Esophagus muscularis mucosa (tissue), 4 donors: ENCODE measurements at places on chromosomes 3 and 15. TPM values are rescaled to one million over a fixed set of nuclear protein-coding genes. Genes with fewer than 3 reads are reported as not detected.

DNA sequence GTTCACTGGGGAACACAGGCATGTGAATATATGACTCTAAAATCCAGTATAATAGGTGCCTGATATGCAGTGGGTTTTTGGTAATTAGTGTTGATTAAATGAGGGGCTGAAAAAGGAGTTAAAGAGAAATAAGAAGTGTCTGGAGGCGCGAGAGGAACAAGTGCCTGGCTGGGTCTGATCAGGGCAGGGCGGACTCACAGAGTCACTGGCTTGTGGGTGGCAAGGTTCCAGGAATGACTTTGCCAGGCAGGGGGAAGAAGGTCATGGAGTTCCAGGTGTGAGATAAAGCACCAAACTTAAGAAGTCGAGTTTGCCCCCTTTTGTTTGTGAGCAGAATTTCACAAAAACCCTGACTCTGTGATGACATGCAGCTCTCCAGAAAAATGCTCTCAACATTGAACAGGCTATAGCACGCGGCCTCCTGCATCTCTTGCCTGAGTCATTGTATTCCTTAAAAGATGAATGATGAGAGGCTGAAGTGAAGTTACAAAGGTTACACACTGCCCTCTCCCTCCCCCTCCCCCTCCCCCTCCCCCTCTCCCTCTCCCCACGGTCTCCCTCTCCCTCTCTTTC lies 63.0 kb upstream of the LMCD1 start:
- peaks cover 19% of the 10 kb centered on the region for H3K4me1 ChIP-seq
- no peak overlapping the region for H3K27ac ChIP-seq
- H3K4me3 ChIP-seq: no peak overlapping the region
- H3K27me3 ChIP-seq: no peaks in the 10 kb centered on the region
- no peak for DNase-seq

DNA sequence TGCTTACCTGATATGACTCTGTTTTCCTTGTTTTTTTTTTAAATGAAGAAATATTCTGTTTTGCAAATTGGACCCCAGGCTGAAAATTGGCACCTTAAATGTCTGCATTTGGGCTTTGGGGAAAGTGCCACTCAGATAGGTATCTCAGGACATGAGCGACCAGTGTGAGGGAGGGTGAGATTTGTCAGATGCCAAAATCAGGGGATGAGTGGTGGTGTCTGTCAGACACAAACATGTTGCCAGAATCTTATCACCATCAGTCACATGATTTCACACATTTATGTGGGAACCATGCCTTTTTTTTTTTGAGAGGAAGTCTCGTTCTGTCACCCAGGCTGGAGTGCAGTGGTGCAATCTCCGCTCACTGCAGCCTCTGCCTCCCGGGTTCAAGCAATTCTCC lies 75.6 kb upstream of the OSBPL11 start:
- peaks cover 4% of the 10 kb centered on the region for H3K4me1 ChIP-seq
- no peak overlapping the region for H3K4me3 ChIP-seq
- no peaks in the 10 kb centered on the region for H3K27me3 ChIP-seq
- DNase-seq: no peak
- H3K36me3 ChIP-seq: no peaks in the 10 kb centered on the region

GRCh38 chr3:40627095-40627494 lies 102.3 kb downstream of the ZNF621 start:
- no peaks in the 10 kb centered on the region for H3K4me1 ChIP-seq
- no peaks in the 10 kb centered on the region for H3K27me3 ChIP-seq
- DNase-seq: no peak

DNA sequence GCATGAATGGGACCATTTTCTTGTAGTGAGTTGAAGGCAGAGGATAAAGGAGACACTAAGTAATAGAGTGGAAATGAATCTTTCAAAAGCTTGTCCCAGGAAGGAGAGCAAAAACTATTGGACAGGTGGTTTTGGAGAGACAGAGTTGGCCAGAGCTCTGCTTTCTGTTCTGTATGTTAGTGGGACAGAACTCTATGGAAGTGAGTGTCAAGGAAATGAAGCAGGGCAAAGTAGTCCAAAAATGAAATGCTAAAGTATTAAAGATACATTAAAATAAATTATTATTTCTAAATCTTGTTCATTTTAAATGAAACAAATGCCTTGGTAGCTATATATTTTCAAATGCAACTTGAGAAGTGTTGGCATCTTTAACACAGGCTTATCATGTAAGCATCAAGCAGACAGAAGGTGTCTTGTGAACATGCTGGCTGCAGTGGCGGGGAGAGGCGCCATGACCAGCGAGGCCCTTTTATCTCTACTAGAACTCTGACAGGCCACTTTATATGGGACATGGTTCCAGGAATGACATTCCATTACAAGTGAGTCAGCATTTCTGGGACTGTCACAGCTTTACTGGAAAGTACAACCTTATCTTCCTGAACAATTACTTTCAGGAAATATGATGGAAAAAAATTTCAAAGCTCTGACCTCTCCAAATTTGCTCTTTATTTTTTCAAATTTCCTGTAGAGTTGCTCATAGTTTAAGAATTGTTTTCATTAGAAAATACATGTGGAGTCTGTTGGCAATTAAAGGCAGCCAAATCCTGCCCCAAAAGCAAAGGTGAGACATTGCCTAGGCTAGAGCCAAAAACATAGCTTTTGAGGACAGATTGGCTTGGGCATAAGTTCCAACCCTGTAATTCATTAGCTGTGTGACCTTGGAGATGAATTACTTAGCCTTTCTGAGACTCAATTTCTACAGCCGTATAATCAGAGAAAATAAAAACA lies 106.5 kb downstream of the ECT2 start:
- no peak for DNase-seq
- no peaks in the 10 kb centered on the region for H3K36me3 ChIP-seq
- H3K27me3 ChIP-seq: no peaks in the 10 kb centered on the region
- no peaks in the 10 kb centered on the region for H3K4me1 ChIP-seq
- no peak overlapping the region for H3K4me3 ChIP-seq

DNA sequence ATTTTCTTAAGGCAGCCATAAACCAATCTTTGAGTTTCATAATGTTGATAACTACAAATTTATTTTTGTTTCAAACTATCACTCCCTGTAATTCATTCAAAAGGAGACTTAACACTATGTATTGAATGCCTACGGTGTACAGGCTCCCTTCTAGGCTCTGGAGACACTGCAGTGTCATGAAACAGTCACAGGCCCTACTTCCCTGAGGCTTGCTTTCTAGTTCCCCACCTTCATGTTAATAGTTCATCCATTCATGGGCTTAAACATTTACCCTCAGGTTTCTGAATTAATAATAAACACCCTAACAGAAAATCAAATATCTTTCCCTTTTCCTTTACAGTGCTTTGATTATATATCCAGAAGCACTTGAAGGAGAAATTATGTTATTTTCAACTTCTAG lies 168.7 kb downstream of the CHL1 start:
- H3K36me3 ChIP-seq: no peaks in the 10 kb centered on the region
- H3K4me1 ChIP-seq: no peaks in the 10 kb centered on the region
- no peak overlapping the region for H3K27ac ChIP-seq

DNA sequence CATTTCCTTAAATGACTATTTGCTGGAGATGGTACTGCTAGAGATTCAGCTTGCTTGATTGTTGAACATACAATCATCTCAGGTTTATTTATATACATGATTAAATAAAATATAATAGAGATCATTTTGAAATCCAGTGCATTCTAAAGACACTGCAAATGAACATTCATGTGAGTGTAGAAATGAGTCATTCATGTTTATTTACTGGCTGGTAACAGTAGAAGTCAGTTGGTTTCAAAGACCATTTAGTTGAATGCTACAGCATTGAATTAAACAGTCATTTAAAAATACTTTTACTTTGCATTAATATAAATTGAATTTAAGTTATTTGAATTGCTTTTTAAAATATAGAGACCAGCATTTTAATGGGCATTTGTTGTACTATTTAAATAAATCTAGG lies 551.9 kb upstream of the GOLIM4 start:
- H3K36me3 ChIP-seq: no peaks in the 10 kb centered on the region
- H3K4me1 ChIP-seq: no peaks in the 10 kb centered on the region
- no peak overlapping the region for H3K4me3 ChIP-seq

FYTTD1 gene
- 62.1 TPM for total RNA-seq
